ENCODE measurements at places on chromosomes 3 and 15. TPM values are rescaled to one million over a fixed set of nuclear protein-coding genes. Genes with fewer than 3 reads are reported as not detected.

The LDHAL6B gene
- total RNA-seq = not detected

DNA sequence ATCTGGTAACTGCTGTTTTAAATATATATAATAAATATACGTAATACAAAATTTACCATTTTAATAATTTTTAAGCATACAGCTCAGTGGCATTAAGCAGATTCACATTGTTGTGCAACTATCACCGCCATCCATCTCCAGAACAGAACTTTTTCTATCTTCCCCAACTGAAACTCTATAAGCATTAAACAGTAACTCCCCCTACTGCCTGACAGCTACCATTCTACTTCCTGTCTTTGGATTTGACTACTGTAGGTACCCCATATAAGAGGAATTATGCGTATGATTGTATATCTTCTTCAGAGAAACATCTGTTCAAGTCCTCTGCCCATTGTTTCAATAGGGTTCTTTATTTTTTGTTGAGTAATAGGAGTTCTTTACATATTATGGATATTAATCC lies 36.8 kb downstream of the EID1 start:
- no peak for DNase-seq

- DNase-seq = no peak
These were observed 86.8 kb downstream of the CCK start for GRCh38 chr3:42179110-42179725.

DNA sequence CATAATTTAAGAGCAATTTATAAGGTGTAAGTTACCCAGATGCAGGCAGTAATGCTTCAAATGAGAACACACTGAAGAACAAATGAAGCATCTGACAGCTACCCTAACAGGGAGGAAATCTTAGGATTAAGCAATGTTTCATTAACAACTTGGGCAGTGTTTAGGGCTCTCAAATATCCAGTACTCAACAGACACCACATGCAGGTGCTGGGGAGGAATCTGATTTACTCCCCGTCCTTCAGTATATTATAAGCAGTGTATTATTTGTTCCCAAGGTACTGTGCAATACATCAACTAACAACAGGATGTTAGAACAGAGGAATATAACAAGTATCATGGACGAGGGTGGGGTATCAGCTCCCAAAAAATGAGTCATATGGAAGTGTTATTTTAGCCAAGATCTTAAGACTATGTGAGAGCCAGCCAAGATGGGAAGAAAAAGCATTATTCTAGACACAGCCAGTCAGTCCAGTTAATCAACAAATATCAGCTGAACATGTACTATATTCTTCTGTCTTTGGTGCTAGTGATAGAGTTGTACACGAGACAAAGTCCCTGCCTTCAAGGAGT lies 20.4 kb downstream of the BTBD1 start:
- DNase-seq = no peak

DNA sequence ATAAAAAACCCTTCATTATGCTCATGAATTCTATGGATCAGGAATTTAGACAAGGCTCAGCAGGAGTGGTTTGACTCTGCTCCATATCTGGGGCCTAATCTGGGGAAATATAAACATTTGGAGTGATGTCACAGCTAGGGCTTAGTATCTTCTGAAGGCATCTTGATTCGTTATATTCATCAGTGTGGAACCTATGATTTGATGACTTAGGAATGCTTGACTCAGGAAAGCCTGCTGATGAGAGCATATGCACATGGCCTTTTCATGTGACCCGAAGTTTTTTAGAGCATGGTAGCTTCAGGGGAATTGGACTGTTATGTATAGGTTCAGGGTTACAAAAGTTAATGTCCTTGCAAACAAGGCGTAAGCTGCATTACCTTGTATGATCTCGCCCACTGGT lies 184.9 kb upstream of the LRRC3B start:
- DNase-seq = no peak

DNA sequence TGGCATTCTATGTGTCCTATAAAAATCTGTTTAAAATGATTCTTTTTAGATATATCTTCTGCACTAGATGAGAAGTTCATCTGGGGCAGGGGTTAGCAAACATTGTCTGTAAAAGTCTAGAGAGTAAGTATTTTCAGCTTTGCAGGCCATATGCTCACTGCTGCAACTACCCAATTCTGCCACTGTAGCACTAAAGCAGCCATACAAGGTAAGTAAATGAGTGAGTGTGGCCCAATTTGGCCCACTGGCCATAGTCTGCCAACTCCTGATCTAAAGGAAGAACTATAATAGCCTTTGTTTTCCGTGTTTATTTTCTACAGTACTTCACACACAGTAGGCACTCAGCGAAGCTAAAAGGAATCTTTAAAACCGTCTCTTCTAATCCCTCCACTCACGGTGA lies 42.3 kb downstream of the DLG1 start:
- DNase-seq = no peak

GRCh38 chr15:39743611-39744010 lies 39.0 kb downstream of the FSIP1 start:
- DNase-seq = no peak

DNA sequence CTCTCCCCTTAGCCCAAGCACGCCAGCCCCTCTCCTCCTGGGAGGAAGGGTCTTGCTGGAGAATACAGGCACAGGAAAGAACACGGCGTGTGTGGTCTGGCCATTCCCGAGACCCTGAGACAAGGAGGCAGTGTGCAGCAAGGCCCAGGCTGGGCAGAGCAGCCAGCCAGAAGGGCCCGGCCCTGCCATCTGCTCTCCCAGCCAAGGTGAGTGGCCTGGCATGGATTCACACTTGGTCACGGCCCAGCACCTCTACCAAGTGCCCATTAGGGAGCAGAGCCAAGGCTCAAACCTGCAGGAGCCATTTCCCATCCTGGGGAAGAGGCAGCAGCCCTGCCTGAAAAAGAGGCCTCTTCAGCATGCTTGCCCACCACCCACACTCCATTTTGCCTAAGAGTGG lies 28.6 kb downstream of the MEGF11 start:
- peak; percentile 16 for DNase-seq

DNA sequence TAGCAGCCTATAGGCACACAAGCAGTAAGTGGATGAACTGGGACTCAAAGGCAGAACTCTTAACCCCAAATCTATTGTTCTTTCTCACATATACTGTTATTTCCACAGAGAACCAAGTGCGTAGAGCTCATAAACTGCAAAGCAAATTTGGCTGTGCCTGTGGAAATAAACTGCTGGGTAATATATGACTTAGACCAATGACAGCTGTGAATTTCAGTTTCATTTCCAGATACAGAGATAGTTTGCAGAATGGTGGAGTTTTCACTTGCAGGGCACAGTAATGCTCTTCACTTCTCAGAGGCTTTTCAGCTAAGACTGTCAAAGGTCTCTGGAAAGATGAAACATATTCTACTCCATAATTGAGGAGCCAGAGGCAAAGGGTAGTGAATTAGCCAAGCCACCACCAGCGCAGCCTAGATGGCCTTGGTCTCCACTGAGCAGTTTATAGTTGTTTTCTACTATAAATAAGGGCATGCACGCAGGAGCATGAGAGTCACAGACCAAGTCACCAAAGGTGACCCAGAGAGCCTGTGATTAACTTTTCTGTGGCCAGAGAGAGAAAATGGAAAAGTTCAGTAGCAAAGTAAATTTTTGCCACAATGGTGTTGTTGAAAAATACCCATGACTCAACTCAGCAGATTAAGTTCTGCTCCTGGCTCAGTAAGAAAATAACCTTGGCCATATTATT lies 180.7 kb upstream of the GRM7 start:
- DNase-seq = no peak

All from left ventricle myocardium inferior (tissue), 1 donor.